NCI-H2081 (cell line): ENCODE measurements at places on chromosomes 2 and 18.

DNA sequence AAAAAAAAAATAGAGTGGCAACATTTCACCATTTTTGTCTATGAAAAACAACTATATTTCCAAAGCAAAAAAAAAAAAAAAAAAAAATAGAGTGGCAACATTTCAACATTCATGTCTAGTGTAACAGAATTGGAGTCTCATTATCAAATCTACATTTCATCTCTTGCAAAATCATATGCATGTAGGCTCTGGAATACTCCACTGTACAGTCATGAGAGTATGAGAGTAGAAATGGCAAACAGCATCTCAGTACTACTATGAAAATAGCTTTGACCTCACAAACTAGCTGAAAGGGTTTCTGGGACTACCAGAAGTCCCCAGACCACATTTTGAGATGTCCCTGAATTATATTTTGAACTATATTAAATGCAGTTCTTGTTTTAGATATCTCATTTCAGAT is 82.8 kb downstream of the SMAD2 start:
- no peak for DNase-seq

DNA sequence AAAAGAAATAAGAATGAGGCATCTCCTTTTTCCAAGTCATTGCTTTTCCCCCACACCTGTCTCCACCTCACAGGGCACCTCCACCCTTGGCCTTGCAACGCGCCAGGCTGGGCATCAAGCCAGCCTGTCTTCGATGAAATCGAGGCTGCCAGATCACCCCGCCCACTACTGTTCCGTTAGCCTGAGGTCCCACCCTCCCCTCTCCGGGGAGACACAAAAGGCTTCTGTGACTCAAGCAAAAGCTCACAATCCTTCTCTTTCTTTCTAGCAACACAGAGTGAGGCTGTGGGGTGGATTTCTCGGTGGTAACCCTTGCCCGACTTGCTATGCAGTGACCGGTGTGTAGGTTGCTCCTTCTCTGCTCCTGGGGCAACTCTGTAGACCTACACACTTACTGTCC is 9.9 kb downstream of the TNP1 start:
- DNase-seq: peak; percentile 70

DNA sequence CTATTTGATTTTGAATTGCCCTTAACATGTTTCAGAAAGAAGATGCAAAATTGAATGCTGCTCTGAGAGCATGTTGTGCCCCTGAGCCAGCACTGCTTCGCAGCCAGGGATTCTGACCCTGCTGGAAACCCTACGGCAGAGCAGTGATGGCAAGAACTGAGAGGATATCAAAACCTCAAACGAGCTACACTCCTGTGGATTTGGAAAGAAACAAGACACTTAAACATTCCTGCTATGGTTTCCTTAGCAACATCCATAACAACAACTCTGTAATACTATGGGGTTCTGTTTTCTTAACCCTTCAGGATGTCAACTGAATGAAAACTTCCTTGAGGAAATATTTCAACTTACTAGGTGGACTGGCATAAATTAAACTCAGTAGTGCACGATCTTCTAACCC is 649.1 kb downstream of the NYAP2 start:
- no peak for DNase-seq

DNA sequence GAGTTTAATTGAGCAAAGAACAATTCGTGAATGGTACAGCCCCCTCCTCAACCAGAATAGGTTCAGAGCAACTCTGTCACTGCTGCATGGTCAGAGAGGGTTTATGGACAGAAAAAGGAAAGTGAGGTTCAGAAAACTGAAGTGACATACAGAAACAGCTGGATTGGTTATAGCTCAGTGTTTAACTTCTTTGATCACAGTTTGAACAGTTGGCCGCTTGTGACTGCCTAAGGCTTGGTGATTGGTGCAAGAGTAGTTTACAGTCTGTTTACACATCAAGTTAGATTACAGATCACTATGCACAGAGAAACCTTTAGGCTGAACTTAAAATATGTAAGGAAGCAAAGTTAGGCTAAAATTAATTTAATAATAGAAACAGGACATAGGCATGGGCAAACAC is 459.2 kb downstream of the KCNJ3 start:
- DNase-seq: no peak

DNA sequence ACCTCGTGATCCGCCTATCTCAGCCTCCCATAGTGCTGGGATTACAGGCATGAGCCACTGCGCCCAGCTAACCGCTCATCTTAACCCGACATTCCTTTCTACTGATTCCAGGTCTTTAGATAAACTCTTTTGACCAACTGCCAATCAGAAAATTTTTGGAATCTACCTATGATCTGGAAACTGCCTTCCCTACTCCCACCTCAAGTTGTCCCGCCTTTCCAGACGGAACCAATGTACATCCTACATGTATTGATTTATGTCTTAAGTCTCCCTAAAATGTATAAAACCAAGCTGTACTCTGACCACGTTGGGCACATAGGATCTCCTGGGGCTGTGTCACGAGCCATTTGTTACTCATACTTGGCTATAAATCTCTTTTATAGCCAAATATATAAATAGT is 3.2 kb upstream of the NEU2 start:
- no peak for DNase-seq

GRCh38 chr18:31407649-31408048 is 31.1 kb downstream of the DSG4 start:
- DNase-seq: no peak

DNA sequence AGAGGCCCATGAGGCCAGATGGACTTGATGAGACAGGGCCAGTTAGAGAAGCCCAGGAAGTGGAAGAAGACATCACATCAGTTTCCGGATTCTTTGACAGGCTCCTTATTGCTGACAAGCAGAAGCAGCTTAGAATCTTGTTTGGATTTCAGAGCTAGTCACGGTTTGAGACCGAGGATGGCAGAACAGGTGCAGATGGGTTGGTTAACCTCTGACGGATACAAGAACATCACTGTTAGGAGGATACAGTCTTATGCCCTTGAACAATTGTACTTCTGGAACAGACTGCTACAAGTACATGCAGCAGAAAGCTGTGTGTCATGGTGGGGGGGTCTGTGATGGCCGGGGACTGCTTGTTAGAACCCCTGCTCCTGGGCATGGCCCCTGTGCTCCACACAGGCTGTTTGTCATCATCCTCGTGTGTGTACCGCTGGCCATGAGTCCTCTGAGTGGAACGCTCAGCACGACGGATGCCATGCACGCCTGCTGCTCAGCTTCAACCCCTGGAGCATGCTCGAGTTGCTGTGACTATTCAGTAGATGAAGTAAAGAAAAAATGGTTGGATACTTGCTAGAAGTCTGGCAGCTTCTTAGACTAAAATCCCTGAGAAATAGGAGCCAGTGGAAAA is 217.7 kb downstream of the SH3RF3 start:
- no peak for DNase-seq

- peak; percentile 24 for DNase-seq
Observed at GRCh38 chr18:10851824-10852319, 297.5 kb downstream of the PIEZO2 start.

GRCh38 chr18:13376298-13376840 is 157.8 kb downstream of the LDLRAD4 start:
- DNase-seq: no peak

DNA sequence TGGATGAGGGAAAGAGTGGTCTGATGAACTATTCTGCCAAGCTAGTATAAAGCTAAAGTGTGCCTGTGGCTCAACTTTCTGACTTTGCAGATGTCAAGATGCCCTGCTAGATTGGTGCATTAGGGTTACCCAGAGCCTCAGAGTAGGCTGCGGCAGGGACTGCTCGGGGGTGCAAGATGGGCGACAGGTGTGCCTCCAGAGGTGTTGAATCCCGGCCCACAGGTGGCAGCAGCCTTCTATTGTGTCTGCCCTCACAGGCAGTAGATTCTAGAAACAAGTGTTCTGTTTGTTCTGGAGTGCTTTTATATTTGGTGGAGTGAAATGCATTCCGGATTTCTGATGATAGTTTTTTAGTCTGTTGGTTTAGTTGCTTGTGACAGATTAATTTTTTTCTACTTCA is 131.6 kb upstream of the IL1R2 start:
- no peak for DNase-seq

DNA sequence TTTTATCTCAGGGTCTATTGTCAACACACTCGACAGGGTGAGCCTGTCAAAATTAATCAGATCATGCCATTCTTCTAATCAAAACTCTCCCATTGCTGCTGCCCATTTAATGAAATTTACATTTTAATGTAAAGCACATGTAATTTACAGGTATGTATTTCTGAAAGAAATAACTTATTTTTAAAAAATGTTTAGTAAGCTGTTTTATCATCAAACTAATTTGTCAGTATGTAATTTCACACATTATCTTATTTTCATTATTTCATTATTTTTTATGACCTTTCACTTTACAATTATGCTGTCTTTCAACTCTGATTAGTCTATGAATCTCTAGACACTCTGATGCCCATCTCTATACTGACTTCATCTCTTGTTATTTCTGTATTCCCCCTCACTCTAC is 467.8 kb downstream of the ZNF804A start:
- no peak for DNase-seq

GRCh38 chr2:8118940-8119781 is 562.7 kb upstream of the ID2 start:
- no peak for DNase-seq

DNA sequence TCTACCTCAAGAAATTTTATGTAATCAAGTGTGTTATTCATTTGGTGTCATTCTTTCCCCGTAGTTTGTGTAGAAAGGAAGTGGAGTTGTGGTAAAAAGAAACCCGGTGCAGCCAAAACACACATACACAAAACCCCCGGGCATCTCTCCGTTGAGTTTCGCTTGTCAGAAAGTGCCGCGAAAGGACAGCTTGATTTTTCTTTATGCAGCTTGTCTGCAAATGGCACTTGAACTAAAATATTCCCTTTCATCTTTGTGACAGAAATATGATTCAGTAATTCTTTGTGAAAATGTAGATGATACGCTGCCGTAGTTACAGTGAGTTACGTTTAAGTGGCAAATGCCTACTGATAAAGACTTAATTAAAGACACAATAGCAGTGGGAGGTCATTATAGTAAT is 268.8 kb upstream of the SPRED2 start:
- DNase-seq: no peak

- DNase-seq: no peak
Observed at GRCh38 chr18:45775241-45775676, 50.2 kb upstream of the SIGLEC15 start.

GRCh38 chr18:3631887-3632286 is 181.9 kb downstream of the TGIF1 start:
- DNase-seq: no peak

- DNase-seq: no peak
Observed at GRCh38 chr2:110955045-110955444, 165.7 kb upstream of the BCL2L11 start.

- DNase-seq: no peak
Observed at GRCh38 chr2:234050455-234051135, at the start of gene SPP2. TSS of gene SPP2 (plus strand) at chr2:234050702. CDS start at chr2:234050787, 85 bp downstream.

GRCh38 chr2:150063931-150064548 is 423.4 kb downstream of the RND3 start:
- no peak for DNase-seq

GRCh38 chr2:228627510-228627909 is 446.0 kb upstream of the SPHKAP start:
- no peak for DNase-seq

DNA sequence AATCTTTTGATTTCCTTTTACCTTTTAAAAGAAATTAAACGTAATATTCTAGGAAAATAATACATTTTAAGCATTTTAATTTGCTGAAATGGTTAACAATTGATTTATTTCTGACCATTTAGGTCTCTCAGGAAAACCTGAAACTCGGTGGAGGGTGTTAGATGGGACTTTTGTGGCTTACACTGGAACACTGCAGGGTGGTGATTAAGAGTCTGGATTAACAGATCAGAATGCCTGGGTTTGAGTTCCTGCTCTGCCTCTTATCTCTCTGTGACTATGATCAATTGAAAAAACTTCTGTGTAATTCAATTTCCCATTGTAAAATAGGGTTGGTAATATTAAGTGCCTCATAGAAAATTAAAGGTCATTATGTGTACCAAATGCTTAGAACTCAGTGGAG is 168.7 kb downstream of the UBE2E3 start:
- DNase-seq: no peak

- no peak for DNase-seq
Observed at GRCh38 chr2:72117718-72118117, 29.9 kb downstream of the CYP26B1 start.

DNA sequence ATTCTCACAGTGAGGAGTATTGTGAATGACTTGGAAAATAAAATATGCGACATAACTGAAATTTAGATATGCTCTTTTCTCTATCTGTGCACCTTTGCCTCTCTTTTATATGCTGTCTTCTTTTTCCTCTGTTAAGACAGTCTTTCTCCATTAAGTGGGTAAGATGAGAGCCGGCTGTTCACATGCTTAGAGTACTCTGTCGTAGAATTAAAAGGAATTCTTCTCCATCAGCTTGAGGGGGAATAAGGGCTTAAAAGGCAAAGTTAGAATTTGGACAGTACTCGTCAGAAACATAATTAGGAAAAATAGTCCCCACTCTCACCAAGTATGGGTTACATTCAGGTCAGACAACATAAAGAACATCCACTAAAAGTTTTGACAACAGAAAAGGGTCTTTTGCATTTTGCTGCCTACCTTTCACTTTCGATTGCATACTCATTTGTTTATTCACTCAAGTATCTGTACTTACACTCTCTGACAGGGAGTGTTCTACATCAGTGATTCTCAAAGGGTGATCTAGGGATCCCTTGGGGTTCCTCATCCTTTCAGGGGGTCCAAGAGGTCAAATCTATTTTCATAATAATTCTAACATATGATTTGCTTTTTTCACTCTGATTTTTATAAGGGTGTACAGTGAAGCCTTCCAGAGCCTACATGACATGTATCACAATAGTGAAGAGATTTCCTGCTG is 48.0 kb downstream of the ARHGAP15 start:
- no peak for DNase-seq

GRCh38 chr18:47898055-47898454 is 32.4 kb downstream of the SMAD2 start:
- DNase-seq: no peak

GRCh38 chr2:42598656-42599055 is 30.2 kb downstream of the MTA3 start:
- DNase-seq: no peak

GRCh38 chr2:36572054-36572718 is 25.8 kb downstream of the FEZ2 start:
- no peak for DNase-seq

DNA sequence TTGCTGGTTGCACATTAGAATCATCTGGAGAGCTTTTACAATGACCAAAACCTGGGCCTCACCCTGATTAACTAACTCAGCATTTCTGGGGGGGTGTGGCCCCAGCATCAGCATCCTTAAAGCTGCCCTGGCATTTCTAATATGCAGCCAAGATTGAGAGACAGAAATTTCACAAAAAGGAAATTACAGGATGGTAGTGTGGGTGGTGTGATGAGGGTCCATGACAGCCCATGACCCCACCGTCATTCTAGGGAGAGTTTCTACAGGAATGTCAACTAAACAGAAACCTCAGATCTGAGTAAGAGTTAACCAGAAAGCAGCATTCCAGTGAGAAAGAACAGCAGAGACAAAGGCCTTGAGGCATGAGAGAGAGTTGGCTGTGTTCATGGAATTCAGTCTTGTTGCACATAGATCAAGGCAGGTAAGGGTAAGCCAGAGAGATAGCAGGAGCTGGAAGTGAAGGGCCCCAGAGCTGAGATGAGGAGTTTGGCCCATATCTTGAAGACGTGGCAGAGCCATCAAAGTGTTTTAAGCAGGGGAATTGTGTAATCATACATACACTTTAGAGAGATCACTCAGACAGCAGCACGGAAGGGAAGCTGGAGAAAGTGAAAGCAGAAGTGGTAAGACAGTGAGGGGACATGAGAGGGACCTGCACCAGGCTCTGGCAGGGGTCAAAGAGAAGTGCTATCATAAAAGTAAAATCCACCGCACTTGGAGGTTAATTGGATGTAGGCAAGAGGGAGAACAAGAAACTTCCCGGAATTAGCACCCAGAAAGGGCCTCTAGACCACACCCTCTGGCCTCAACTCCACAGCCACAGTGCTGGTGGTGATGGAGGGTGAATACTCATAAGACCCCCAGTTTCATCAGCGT is 7.8 kb upstream of the TRABD2A start:
- no peak for DNase-seq
